ENCODE measurements at places on chromosomes 2 and 18. TPM values are rescaled to one million over a fixed set of nuclear protein-coding genes. Genes with fewer than 3 reads are reported as not detected.
A peak's percentile ranks its signal among the peaks of the same experiment; 100 is the strongest.

The CIB4 gene
- total RNA-seq, result not detected

The INHBB gene
- 2.0 TPM for total RNA-seq

The RTP5 gene
- total RNA-seq, result not detected

The UGT1A8 gene
- total RNA-seq, result not detected

The GKN2 gene
- total RNA-seq, result 130 TPM

The KCNG3 gene
- total RNA-seq, result 1.3 TPM

The EPHA4 gene
- total RNA-seq, result 41.0 TPM

The CLIP4 gene
- 40.1 TPM for total RNA-seq

The RNU2-63P gene
- not detected for total RNA-seq

The LONRF2 gene
- 3.1 TPM for total RNA-seq

The IL36A gene
- not detected for total RNA-seq

The ITGA4 gene
- 19.9 TPM for total RNA-seq

The SPATA3 gene
- not detected for total RNA-seq

DNA sequence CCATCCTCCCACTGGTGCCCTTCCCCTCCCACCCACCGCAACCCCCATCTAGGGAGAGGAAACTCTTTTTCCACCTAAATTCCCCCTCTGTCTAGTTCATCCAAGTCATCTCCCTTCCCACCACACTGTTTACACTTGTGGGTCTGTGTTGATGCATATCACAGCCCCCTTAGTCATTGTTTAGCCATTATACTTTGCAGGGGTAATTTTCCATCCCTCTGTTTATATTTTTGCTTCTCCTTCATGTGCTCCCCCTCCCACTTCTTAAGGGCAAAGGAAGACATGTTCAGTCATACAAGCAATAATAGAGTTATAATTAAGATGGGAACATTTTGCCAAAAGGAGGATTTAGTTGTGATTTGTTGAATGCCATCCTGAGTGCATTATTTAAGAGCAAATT, 187.8 kb upstream of the TNP1 start:
- peak; percentile 13 for DNase-seq

DNA sequence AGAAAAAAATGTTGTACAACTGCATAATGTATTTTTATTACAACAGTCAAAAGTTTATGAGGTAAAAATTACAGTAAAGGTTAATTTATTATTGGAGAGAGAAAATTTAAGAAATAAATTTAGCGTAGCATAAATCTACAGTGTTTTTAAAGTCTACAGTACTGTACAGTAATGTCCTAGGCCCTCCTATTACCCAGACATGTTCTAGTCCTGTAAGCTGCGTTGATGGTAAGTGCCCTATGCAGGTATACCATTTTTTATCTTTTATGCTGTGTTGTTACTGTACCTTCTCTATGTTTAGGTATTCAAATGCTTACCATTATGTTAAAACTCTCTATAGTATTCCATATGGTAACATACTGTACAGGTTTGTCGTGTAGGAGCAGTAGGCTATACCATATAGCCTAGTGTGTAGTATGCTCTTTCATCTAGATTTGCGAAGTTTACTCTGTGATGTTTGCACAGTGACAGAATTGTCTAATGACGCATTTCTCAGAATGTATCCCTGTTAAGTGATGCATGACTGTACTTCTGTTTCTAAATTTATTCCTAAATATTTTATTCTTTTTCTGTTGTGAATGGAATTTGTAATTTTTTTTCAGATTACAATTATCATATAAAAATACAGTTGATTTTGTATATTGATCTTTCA, 24.5 kb downstream of the ABI2 start:
- DNase-seq, result no peak

DNA sequence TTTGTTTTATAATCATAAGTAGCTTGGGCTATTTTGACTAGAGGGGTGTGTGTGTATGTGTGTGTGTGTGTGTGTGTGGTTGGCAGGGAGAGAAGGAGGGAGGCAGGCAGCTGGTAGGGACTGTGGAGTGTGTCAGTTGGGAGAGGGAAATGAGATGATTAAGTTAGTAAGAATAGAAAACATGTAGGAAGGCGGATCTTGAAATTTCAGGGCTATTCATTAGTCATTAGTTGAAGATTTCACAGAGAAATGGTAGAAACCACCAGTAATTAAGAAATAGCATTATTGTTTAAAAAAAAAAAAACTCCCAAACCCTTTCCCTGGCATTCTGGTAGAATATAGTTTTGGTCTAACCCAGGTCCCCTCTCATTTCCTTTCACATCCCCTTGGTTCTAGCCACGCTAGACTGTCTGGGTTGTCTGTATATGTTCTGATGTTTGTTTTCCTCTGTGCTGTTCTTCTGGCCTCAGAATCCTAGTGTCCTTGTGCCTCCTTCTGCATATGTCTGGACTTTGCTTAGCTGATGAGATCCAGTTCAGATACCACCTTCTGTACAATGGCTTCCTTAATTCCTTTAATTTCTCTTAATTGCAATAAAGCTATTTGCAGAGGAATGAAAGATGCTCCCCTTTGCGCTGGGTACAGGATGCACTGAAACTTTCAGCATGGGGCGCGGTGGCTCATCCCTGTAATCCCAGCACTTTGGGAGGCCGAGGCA, 161.6 kb downstream of the NEDD4L start:
- DNase-seq, result no peak

DNA sequence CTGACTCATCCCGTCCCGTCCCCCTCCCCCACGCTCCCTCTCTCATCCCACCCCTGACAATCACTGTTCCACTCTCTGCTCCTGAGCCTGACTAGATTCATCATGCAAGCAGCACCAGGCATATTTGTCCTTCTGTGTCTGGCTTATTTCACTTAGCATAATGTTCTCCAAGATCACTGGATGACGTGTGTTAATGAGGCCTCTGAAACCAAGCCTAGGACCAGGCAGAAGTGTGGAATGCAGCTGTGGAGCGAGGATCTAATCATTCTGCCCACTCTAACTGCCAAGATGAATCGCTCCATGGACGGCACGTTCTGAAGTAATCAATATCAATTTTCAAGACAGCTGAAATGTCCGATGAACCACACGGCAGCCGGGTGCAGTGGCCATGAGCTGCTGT, 122.4 kb upstream of the ZNF236 start:
- no peak for DNase-seq

- no peak for DNase-seq
These were observed 135.1 kb downstream of the DLGAP1 start for GRCh38 chr18:4319738-4320677.

GRCh38 chr2:69087912-69088240, 74.9 kb downstream of the ANTXR1 start:
- no peak for DNase-seq

- DNase-seq, result no peak
These were observed 93.4 kb downstream of the DGKD start for GRCh38 chr2:233447506-233448219.

- no peak for DNase-seq
These were observed 453.4 kb downstream of the TGIF1 start for GRCh38 chr18:3903337-3903736.

DNA sequence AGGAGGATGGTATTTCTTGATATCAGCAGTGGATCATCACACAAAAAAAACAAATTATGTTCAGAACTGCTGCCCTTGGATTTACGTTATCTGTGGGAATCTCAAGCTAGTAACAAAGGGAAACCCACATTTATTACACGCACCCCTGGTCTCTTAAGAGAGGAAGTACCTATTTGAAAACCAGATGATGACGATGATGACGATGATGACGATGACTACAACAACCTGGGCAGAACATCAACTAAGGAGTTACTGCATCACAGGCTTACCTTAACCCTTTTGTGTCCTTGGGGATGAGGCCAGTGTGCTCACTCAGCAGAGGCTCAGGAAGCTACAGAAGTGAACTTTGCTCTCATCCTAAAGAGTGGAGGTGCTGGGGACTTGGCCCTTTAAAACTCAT, 169.4 kb downstream of the FSHR start:
- no peak for DNase-seq

DNA sequence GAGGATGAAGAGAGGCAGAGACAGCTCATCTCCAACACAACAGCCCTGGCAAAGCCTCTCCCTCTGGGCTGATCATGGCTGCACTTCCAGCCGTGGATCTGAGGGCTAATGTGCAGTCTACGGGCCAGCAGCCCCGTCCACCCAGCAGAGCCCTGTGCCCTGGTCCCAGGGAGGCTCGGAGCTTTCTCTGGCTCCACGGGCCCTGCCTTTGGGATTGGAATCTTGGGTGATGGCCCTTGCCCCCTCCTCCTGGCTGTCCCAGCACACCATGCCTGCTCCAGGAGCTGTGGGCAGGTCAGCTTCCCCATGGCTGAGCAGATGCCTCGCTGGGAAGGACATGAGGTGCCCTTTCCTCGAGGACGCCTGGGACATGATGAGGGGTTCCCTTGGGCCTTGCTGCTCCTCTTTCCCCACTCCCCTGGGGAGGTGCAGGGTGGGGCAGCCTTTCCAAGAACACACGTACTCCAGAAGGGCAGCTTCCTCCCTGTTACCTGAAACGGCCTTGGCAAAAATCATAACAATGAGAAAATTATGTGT, 66.9 kb downstream of the C18orf63 start:
- no peak for DNase-seq

- no peak for DNase-seq
These were observed 25.9 kb downstream of the HS6ST1 start for GRCh38 chr2:128292599-128293425.

DNA sequence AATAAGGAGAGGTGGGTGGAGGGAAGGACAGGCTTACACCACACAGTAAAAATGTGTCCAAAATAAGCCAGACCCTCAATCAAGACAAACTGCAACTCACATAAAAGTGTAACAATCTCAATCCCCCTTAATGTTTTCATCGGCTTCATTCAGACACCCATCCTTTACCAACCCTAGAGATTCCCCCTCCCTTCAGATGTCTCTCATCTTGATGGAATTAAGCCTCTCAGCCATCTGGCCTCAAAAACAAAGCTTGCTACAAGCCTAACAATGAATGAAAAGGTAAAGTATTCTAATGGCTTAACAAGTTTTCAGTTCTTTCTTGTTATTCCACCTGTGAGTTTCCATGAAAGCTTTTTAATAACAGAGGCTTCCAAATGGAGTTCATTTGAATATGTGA, 5.2 kb downstream of the RTTN start:
- DNase-seq, result no peak

DNA sequence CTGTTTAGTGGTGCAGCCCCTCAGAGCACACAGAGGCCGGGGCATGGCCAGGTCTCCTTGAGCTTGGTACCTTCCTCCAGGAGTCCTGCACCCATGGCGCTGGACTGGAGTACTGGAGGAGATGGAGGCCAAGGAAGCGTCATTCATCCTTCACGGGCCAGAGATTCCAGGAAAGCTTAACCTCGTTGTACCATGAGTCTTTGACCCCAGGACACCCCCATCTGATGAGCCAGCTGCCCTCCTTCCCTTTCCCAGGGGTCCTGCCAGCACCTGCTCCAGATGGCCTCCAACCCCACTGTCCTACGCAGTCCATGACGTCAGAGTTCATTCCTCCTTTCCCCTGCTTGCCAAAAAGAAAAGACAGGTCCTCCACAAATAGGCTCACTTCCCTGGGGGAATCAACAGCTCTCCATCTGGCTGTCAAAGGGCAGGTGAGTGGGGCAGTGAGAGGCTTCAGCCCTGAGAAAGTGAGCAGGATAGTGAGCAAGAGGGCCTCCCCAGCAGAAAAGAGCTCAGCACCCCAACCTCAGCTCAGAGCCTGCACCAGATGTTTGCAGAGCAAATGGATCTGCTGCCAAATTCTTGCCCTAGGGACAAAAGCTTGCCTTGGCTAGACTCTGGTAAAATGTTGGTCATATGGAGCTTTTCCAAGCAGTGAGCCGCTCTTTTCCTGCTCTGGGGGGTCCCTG, 4.5 kb upstream of the NPPC start:
- DNase-seq, result no peak

DNA sequence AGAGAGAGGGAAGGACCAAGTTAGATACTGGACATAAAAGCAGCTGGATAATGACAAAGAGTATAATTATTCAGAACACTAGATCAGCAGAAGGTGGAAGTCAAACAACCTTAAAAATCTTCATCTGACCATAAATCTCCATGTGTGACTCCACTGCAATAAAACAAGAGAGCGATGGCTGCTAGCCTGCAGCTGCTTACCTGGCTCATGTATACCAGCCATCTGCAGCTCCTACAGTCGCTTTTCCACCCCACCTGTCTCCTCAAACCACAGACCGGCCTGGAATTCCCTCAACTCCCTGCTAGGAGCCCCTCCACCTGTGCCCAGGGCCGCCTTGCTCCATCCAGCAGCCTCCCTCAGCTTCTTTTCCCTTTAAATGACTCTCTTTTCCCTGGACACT, 64.5 kb downstream of the SLC4A5 start:
- DNase-seq, result no peak

DNA sequence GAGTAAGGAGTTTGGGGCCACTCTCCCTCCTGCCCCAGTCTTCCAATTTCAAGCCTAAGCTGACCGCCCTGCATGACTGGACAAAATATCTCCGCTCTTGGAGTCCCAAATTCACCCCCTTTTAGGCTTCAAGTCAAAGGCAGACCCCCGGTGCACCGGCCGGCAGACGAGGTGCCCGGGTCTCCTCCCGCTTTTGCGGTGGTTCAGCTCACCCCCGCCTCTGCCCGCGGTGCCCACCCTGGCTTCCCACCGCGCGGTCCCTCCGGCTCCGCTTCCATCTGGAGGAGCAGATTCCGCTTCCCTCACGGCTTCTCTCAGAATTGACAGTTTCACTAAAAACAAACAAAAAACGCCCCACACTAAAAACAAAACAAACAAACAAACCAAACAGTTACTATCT, 56.5 kb downstream of the SERPINB8 start:
- no peak for DNase-seq

DNA sequence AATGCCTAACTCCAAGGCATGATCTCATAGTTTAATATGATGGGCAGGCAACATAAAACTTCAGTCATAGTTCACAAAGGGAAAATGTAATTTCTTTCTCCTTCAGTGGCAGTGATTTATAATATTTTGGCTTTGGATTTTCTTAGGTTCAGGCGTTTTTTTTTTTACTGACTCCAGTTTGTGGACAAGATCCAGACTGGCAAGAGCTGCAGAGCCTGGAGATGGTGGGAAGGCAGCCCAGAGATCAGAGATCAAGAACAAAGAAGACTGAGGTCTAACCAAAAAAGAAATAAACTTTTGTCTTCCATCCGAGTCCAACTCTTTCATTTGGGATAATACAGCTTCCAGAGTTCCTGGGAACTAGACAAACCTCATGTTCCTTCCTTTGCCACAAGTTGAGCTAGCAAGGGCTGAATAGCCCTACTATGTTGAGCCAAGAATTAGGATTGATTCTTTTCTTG, 215.3 kb upstream of the SETBP1 start:
- no peak for DNase-seq

DNA sequence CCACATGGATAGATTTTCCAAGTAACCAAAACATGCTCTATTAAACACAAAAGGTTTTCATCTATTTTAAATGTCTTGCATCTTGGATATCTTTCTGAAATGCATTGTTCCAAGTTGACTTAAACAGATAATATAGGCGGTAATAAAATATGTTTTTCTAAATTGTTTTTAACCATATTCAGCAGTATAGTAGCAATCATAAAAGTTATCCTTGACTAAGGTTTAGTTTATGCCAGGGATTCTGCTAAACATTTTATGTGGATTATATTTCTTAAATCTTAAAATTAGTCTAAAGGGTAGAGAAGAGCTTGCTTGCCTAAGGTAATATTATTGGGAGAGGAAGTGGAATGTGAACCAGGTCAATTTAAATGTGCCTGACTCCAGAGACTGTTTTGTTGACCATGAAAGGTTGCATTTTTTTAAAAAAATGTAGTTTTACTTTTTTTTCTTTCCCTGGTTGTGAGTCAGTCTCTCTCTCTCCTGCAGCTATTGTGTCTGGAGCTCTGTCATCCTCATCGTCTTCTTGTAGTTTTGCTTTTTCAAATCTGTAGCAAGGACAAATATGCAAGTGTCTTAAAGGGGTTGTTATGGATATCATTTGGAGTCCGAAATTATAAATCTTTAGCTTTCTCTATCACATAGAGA, 309.1 kb upstream of the COL3A1 start:
- DNase-seq, result no peak

All from left lung (tissue), 14 donors.